ENCODE measurements at places on chromosomes 3 and 15.

GRCh38 chr3:159845737-159846136 lies 142.9 kb upstream of the IL12A start:
- no peak for DNase-seq

- no peak for DNase-seq
Measured at GRCh38 chr3:153702106-153702505, 419.1 kb upstream of the ARHGEF26 start.

DNA sequence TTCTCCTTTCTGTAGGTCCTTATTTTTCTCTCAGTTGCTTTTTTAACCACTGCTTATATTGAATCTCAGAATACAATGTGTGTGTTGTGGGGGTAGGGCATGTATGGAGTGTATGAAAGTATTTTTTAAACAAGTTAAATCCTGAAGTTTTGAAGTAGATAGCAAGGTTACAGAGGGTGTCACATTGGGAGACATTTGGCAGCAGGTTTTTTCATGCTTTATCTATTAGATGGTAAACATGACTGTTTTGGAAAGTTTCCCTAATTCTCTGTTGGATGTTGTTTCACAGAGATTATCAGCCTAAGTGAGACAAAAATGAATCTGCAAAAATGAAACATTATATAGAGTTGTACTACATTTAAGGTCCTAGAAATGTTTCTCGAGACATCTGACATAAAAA lies 190.6 kb upstream of the ARPP21 start:
- no peak for DNase-seq

GRCh38 chr3:50615190-50615589 lies 1.8 kb upstream of the MAPKAPK3 start:
- DNase-seq: no peak

GRCh38 chr3:177622982-177623617 lies 425.8 kb upstream of the TBL1XR1 start:
- no peak for DNase-seq

Data from stimulated activated CD8-positive, alpha-beta memory T cell treated with anti-CD3 and anti-CD28 coated beads, Interleukin-4, amount 100 ng/mL, for 24 hours (primary cell).